ENCODE measurements at places on chromosomes 16 and 17.

- DNase-seq = no peak
Measured at GRCh38 chr17:47945529-47946508, 4.4 kb downstream of the PNPO start.

GRCh38 chr17:65057531-65058090 is 1.1 kb upstream of the GNA13 start:
- DNase-seq = no peak

DNA sequence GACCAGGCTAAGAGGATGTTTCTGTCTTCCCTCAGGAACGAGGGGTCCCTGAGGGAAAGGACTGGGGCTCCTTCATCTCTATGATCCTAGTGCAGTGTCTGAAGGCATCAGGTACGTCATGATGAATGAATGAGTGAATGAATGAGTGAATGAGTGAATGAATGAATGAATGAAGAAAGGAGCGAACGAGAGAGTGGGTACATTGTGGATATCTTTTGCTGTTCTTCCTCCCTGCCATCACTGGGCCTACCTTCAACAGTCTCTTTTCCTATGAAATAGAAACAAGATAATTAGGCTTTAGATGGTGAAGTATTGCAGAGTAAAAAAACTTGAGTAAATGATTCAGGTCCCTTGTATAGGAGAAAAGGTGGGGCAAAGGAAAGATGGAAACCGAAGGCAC is 111.3 kb upstream of the CRHR1 start:
- DNase-seq = no peak

GRCh38 chr17:69732272-69732918 is 317.9 kb downstream of the MAP2K6 start:
- DNase-seq = no peak

- no peak for DNase-seq
Measured at GRCh38 chr16:79167893-79168292, 432.6 kb downstream of the MAF start.

GRCh38 chr16:89637379-89637778 is 20.1 kb downstream of the CHMP1A start:
- peak; percentile 23 for DNase-seq

DNA sequence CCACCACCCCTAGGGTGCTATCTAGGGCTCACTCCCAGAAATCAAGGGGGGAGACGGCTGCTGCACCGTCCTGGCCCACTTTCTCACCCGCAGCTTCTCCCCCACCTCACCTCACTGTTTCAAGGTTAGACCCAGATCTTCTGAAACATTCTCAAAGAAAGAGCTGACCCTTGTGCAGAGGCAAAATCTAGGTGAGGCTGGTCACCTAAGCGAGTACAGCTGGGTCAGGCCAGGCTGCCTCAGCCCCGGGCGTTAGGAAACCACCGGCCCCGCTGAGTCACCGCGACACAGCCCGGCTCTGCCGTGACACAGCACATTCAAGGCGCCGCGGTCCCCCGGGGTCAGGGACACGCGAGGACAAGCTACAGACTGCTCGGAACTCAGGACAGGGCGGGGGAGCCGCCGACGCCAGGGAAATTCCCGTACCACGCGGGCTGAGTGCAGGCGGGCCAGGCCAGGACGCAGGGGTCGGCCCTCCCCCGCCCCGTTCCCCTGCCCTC is 27.1 kb downstream of the GNPTG start:
- peak; percentile 28 for DNase-seq

- no peak for DNase-seq
Measured at GRCh38 chr17:62587554-62587953, 39.9 kb upstream of the MRC2 start.

DNA sequence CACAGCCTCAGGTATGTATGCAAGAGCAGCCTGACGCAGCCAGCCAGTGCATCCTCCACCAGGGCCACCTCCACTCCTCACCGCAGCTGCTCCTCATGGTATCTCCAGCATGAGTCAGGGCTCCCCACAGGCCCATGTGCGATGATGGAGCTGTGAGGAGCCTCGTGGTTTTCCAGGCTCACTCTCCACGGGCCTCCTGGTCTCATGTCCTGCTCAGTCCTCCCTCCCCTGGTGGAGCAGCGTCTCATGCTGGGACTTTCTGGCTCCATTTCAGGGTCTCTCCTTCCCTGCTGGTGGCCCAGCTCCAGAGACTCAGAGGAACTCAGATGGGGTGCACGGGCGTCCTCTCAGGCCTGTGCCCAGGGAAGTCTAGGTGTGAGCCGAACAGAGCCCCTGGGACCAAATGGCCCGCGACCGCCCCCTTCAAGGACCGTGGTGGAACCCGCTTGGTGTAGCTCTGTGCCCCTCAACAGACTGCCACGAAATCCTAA is 70.4 kb downstream of the METRNL start:
- DNase-seq = no peak

DNA sequence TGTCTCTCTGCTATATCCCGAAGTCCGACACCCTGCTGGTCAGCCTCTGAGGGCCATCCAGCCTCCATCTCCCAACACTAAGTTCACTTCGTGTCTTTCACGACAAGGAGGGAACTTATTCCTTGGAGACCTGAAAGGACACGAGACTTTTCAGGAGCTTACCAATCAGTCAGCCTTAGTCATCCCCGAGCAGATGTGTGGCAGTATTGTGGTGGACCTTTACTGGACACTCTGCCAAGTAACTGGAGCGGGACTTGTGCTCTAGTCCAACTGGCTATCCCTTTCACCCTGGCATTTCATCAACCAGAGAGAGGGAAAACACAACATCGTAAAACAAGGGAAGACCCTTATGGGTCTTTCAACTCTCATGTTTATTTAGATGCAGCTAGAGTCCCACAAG is 87.1 kb downstream of the EMP2 start:
- DNase-seq = no peak

- DNase-seq = peak; percentile 97
Measured at GRCh38 chr16:56102183-56102686, 89.1 kb upstream of the GNAO1 start.

GRCh38 chr16:9365370-9365728 is 273.9 kb downstream of the HAPSTR1 start:
- DNase-seq = peak; percentile 9

DNA sequence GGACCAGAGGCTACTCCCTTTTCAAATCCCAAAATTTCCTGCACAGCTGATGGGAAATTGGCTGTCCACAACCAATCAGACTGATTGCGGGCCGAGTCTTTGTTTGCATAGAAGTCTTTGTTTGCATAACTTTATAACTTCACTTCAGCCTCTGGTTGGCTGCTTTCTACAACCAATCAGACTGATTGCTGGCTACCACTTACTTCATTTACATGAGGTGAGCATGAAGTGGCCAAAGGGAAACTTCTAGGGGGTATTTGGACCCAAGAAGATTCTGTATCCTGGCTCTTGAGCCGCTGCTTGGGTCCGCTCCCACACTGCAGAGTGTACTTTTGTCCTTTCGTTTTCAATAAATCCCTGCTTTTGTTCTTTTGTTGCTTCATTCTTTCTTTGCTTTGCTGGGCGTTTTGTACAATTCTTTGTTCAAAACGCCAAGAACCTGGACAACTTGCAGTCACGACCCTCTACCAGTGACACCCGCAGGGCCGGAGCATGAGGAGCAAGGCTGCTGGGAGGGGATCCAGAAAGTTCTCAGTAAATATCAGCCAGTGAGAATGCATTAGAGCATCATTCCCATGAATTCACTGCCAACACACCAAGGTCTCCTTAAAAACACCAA is 67.5 kb downstream of the IQCK start:
- DNase-seq = no peak

GRCh38 chr16:72093448-72094265 is at the start of the genes DHX38 and TXNL4B:
DHX38 (plus strand) TSS chr16:72093847; CDS start chr16:72096158, 2,311 bp downstream.
TXNL4B (minus strand) TSS chr16:72093620; CDS start chr16:72090749, 2,871 bp downstream.
- peak; percentile 99 for DNase-seq

GRCh38 chr17:37148156-37148555 is 199.4 kb downstream of the AATF start:
- DNase-seq = no peak

DNA sequence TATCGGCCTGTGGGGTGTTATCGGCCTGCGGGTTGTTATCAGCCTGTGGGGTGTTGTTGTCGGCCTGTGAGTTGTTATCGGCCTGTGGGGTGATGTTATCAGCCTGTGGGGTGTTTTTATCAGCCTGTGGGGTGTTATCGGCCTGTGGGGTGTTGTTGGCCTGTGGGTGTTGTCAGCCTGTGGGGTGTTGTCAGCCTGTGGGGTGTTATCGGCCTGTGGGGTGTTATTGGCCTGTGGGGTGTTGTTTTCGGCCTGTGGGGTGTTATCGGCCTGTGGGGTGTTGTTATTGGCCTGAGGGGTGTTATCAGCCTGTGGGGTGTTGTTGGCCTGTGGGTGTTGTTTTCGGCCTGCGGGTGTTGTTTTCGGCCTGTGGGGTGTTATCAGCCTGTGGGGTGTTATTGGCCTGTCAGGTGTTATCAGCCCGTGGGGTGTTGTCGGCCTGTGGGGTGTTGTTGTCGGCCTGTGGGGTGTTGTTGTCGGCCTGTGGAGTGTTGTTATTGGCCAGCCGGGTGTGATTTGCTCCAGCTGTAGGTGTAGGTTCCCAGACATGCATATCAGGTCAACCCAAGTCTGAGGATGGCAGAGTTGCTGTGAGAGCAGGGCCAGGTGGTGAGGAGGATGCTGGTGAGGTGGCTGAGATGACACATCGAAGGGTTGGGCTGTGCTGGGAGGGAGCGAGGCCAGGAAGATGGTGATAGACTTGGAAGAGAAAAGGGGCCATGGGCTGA is 7.1 kb downstream of the TRARG1 start:
- no peak for DNase-seq

GRCh38 chr17:43962479-43962878 is 8.7 kb upstream of the PYY start:
- no peak for DNase-seq

- no peak for DNase-seq
Measured at GRCh38 chr16:10849736-10850477, 27.1 kb upstream of the CIITA start.

DNA sequence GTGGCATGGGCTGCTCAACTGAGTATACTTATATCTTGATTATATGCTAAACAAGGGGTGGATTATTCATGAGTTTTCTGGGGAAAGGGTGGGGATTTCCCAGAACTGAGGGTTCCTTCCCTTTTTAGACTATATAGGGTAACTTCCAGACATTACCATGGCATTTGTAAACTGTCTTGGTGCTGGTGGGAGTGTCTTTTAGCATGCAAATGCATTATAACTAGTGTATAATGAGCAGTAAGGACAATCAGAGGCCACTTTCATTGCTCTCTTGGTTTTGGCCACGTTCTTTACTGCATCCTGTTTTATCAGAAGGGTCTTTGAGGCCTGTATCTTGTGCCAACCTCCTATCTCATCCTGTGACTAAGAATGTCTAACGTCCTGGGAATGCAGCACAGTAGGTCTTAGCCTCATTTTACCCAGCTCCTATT is 12.0 kb downstream of the PRR11 start:
- DNase-seq = no peak

DNA sequence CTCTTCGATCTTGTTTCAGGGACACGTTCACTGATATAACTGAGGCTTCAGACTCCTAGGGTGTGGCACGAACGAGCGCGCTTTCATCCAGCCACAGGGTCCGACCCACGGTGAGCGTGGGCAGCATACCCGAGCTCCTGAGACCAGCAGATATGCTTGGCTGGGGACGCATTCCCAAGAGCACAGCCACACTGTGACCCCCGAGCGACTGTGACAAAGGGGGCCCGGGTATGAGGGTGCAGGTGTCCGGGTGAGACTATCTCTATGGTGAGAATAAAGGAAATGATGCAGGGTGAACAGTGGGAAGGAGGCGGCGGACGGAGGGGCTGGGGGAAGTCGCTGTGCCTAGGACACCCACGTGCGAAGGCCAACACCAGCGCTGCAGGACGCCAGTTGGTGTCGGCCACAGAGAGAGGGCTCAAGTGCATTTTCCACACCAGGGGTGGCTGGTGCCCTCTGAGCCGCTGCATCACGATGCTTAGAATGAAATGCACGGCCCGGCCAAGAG is 17.6 kb downstream of the RPH3AL start:
- no peak for DNase-seq

- peak; percentile 96 for DNase-seq
Measured at GRCh38 chr17:964876-965275, 14.7 kb downstream of the NXN start.

Measured in NCI-H82 (cell line).